ENCODE measurements at places on chromosomes 3 and 15.

- no peak for DNase-seq
Measured at GRCh38 chr15:85412066-85412465, 31.7 kb downstream of the AKAP13 start.

- DNase-seq, result peak; percentile 50
Measured at GRCh38 chr3:152474585-152474984, 205.9 kb downstream of the MBNL1 start.

DNA sequence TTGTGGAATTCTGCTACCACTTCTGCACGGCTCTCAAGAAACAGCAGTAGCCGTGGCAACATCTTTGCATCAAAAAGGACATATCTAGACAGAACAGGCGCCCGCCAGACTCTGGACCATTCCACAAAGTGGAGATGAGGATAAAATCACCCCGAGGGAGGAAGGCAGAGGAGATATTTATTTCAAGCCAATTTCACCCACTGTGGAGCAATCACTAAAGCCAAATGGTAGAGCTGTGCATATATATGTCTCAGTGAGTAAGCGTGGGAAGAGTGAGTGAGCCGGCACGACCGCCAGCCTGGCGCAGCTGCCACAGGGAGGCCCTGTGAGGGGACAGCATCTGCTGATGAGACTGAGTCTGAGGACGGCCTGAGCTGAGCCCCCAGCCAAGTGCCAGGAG is 111.3 kb downstream of the MEGF11 start:
- DNase-seq, result no peak

- no peak for DNase-seq
Measured at GRCh38 chr3:196181127-196181546, 30.1 kb downstream of the ZDHHC19 start.

- no peak for DNase-seq
Measured at GRCh38 chr15:81888748-81889484, 156.9 kb downstream of the MEX3B start.

- no peak for DNase-seq
Measured at GRCh38 chr3:150577855-150578254, 25.3 kb upstream of the SELENOT start.
